ENCODE measurements at places on chromosomes 7 and 10.

GRCh38 chr7:7798510-7798909 lies 80.1 kb upstream of the RPA3 start:
- DNase-seq: no peak

DNA sequence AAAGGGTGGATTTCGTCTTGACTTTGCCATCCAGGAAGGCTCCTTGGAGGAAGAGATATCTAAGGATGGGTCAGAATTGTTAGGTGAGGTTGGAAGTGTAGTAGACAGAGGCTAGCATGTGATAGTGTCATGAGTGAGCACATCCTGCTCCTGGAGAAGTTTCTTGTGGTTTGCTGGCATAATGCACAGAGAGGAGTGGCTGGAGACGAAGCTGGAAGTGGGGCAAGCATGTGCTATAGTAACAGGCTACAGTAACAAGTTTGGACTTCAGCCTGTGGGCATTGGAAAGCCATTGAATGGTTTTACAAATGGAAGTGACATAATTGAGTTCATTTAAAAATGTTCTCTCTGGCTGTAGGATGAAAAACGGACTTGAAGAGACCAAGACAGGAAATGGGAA lies 175.6 kb upstream of the VWC2 start:
- DNase-seq: no peak

DNA sequence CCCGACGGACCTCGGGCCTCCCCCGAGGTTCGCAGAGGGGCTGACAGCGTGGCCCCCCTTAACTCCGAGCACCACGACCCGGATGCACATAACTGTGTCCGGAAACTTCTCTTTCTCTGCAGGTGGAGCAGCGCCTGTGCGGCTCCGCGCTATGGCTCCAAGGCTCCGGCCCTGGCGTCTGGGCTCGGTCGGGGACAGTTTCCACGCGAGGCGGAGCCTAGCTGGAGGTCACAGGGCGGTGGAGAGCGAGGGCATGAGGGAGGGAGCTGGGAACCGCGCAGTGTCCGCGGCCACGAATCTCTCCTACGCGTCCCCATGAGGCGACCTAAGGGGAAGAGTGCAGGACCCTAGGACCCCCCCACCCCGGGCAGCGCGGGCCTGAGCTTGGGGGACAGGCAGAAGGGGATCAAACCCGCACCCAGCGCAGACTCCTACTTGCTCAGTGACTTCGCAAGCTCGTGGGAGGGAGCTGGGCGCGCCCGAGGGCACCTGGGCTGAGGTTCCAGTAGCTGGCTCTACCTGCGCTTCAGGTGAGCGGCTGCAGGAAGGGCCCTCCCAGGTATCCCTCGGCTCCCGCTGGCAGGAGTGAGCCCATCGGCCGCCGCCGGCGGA lies 8.6 kb upstream of the MNX1 start:
- DNase-seq: no peak

DNA sequence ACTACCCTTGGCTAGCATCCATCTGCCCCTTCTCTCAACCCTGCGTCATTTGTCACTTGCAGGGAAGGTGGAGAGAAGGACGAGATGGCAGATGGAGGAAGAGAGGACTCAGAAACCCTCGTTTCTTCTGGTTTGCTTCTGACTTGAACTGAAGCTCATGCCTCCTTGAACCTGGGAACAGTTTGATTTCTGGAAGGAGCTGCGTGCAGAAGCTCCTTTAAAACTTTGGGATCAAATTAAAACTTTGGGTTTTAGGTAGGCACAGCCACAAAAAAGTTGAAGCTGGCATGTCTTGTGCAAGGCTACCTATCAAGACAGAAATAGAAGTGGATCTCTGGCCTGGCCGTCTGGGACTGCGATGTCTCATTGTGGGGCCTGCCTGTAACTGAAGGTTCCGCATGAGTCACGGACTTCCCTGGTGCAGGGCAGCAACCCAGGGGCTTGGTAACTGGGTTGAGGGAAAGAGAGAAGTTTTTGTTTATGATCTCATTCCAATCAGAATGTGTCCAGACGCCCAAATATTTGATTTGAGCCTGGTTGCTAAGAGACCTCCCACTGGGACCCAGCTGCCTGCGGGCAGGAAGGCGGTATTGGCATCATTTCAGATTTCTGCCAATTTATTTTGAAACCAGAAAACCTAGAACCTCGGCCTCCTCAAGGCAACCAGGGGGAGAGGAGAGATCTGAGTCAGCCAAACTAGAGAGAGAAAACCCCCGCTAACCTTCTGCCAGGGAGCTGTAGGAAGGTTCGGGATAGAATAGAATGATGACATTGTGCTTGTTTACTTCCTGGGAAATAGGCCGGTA lies 15.8 kb upstream of the CAMK1D start:
- DNase-seq: peak; percentile 96

DNA sequence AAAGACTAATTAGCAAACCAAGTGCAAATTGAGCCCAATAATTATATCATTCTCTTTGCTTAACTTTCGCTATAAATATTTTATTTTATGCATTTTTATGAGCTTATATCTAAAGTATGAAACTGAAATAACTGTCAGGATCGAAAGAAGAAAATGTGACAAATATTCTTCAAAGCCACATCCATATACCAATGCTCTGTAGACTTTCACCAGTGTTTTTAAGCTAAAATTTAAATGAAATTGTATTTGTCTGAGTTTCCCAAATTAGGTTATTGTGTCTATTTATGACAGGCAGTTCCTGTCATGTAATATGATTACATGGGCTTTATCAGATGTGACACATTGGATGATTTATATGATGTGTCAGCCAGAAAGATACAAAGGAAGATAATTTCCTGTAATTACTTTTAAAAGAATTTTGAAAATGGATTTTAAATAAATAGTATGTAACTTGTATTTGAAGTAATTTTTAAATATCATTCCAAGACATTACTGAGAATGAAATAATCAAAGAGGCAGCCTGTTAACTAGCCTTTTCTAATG lies 317.9 kb upstream of the KLF6 start:
- no peak for DNase-seq

DNA sequence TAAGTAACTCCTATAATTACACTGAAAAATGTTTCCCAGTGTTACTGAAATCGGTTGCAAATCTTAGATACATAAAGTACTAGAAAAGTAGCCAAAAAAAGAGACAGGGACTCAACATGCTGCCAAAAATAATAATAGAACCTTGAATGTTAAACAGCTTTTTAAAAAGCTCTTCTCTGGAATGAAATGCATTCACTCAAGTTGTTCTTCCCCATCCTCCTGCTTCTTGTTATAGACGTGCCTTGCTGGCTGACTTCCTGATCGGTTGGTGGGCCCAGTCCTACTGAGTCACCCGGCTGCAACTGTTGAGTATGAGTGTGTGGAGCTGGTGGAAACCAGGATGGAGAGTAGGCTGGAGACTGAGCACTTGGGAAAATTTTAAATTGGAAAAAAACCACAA lies 30.6 kb upstream of the RAPGEF5 start:
- no peak for DNase-seq

DNA sequence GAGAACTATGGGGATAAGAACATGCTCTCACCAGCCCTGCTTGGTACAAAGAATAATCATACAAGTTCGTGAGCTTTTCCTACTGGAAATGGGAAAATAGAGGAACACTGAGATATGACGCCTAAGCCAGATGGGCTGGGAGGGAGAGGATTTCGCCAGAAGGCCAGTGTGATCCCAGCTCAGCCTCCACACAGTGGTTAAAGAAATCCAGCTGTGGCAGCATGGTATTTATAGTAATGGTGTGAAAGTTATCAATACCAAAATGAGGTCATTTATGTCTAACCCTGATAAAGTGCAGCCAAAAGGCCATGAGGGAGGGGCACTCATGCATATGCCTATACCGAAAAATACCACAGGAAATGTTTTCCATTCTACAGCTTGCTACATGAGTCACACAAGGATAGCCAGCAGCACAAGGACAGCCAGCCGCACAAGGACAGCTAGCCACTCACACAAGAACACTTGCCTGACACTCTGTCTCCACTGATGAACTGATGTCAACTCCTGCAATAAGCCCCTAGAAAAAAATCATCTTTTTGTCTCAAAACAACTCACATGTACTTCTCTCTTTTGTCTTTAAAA lies 49.4 kb downstream of the FRMPD2 start:
- no peak for DNase-seq

- DNase-seq: no peak
Measured at GRCh38 chr10:69180525-69181204, 631 bp downstream of the SUPV3L1 start.

DNA sequence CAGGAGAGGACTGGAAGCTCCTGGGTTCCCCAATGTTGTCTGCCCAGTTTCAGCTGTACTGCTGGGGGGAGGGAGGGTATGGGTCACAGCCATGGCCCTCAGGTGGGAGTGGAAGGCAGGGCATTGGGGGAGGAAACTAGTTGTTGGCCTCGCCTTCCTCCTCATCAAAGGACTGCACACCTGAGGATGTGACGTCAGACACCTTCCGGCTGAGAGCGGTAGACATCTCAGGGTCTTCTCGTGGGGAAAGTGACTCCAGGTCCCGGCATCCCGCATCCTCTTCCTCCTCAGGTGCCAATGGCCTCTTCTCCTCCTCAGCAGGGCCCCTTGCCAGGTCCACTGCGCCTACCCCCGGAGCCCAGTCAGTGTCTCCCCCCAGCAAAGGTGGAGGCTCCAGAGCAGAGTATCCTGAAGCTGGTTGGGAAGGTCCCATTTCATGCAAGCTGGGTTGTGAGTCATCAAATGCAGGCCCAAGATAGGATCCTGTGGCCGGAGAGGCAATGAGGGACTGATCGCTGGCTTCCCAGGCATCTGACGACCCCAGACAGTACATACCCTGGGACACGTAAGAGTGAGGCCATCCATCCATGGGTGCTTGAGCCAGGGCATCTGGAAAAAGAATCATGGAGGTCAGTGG lies 6.0 kb downstream of the FAM131B start:
- no peak for DNase-seq

DNA sequence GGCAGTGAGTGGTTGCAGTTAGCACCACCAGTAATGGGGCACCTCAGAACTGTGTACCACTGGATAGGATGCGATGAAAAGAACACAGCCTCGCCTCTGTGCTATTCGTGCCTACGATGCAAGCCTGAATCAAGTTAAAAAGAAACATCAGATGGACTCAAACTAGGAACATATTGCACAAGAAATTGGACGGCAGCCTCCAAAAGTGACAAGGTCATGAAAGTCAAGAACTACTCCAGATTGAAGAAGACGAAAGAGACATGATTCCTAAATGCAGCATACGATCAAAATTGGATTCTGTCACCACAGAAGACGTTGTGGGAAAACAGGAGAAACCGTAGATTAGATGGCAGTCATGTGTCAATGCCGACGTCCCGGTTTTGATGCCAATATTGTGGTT lies 648.1 kb upstream of the FOXK1 start:
- DNase-seq: no peak

DNA sequence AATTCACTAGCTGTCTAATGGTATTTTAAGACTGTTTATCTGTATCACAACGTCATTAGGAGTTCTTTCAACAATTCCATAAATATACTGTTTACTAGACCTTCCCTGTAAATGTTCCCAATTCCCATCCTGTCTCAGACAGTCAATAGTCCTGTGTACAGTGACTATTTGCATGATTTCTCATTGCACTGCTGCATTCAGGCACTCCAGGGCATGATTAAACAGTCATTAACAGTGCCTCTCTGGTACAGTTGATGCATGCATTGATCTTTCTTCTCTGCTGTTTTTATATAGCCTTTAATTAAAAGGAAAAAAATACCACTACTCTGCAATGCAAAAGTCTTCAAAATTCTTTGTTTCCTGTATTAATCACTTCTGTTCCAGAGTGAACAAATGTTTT lies 51.5 kb upstream of the MTURN start:
- DNase-seq: no peak

DNA sequence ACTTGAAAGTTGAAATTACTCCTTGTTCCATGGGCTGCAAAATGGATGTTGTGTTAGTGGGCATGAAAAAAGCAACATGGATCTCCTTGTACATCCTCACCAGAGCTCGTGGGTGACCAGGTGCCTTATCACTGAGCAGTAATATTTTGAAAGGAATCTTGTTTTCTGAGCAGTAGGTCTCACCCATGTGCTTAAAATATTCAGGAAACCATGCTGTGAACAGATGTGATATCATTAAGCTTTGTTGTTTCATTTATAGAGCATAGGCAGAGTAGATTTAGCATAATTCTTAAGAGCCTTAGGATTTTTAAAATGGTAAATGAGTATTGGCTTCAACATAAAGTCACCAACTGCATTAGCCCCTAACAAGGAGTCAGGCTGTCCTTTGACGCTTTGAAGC lies 316.6 kb downstream of the TYW1 start:
- DNase-seq: no peak

DNA sequence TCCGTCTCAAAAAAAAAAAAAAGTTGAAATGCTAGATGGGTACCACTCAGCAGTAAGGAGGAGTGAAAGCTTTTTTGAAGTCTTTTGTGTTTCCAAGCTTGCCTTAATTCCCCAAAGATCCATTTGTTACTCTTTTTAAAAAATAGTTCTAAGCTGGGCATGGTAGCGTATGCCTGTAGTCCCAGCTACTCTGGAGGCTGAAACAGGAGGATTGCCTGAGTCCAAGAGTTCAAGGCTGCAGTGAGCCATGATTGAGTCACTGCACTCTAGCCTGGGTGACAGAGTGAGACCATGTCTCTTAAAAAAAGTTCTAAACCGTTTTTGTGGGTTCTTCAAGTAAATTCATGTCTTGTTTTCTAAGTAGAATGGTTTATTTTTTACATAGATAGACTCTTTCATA lies 5.3 kb downstream of the TBC1D12 start:
- no peak for DNase-seq

DNA sequence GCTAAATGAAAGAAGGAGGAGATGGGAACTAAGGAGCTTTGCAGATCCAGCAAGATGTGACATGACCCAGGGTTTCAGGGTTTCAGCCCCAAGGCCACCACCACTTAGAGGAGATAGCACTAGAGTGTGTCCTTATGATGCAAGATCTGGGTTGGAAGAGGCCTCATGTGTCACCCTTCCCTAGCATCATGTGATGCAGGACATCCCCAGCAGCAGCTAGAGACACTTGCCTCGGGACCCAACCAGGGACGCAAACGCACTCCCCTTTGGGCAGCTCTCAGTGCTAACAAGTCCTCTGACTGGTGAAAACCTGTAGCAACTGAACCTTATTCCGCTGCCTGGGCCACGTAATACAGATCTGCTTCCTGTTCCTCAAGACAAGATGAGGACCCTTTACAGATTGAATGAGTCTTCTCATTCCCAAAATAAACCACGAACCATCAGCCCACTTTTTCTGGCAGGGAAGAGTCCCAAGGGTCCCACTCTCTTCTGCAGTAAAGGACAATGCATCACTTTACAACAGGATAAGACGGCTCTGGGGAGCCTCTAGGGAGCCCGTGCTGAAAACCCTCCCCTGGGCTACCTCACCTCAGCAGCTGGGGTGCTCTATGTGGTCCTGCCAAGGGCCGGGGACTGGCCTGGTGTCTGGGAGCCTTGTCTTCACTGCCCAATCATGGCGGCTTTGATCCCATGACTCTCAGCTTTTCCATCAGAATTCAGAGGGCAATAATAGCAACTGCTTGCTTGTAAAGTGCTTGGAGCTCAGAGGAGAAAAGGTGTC lies 44.8 kb upstream of the GDF10 start:
- DNase-seq: no peak

GRCh38 chr7:116940689-116941370 lies 12.5 kb upstream of the ST7 start:
- DNase-seq: no peak

GRCh38 chr10:122164023-122164601 lies 107.0 kb upstream of the BTBD16 start:
- DNase-seq: no peak

GRCh38 chr7:38424750-38425463 lies 151.5 kb upstream of the TARP start:
- DNase-seq: no peak
